ENCODE measurements at places on chromosomes 4 and X.
A peak's percentile ranks its signal among the peaks of the same experiment; 100 is the strongest.

DNA sequence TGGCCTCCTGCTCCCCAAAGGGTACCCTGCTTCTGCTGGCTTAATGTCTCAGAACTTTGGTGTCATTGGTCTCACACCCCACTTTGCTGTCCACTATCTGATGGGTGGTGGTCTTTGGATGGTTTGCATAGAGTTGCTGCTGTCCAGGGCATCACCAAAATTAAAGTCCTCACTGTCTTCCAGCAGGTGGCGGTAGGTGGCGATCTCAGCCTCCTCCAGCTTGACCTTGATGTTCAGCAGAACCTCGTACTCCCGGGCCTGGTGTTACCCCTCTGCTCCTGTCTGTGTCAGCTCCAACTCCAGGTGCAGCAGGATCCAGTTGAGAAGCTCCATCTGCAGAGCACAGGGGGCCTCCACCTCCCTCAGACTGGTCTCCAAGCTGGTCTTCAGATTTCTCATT lies 1169.5 kb upstream of the PABPC4L start:
- DNase-seq, result peak; percentile 1

DNA sequence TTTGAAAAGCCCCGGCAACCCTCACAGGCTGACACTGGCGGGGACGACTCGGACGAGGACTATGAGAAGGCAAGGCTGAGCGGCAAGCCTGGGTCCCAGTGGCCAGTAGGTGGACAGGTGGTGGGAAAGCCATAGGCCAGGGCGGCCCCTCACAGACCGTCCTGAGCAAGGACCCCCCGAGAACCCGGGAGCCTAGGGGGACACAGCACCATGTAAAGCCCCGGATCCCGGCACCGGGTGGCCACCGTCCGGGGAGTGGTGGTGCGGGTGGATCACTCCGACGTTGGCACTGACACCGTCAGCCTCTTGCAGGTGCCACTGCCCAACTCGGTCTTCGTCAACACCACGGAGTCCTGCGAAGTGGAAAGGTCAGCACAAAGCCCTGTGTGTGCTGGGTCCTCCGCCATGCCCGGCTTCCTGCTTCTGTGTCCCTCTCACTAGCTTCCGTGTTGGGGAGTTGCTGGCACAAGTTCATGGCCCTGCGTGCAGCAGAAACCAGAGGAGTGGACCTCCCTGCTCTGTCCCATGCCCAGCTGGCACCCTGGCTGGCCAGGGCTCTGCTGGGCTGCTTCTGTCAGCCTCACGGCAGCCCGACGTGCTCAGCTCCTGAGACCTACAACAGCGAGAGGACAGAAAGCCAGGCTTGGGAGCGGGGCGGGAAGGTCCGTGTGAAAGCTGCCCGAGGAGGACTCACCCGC lies 11.9 kb upstream of the ADD1 start:
- DNase-seq, result no peak

DNA sequence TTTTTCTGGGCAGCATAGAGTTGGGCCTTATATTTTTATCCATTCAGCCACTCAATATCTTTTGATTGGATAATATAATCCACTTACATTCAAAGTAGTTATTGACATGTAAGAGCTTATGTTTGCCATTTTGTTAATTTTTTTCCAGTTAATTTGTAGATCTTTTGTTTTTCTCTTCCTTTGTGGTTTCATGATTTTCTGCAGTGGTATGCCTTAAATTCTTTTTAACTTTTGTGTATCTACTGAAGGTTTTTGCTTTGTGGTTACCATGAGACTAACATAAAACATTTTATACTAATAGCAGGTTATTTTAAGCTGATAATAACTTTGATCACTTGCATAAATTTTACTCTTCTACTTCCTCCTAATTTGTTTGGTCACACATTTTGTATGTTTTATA lies 140.8 kb upstream of the GATB start:
- no peak for DNase-seq

DNA sequence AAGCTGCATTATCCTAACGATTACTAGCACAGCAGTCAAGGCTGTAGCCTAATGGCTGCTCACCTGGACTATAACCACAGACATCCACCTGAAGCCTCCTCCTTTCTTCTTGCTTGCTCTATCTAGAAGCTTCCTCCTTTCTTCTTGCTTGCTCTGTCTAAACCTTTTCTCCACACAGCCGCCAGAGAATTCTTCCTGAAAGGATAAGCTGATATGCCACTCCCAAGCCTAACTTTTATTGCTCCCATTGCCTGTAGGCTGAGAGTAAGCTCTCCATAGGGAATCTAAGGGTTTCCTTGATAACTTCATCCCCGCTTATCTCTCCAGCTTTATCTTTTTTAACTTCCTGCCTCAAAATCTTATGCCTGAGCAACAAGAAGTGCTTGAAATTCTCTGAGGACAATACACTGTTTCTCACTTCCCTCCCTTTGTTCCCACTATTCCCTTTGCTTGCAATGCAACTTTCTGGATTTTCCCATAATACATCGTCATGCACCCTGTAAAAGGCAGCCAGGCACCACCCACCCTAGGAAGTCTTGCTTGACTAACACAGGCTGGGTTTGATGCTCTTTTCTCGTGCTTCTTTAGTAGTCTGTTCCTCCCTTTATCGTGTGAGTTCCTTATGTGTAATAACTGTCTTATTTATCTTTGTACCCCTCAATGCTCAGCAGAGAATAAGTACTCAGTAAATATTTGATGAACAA lies 1.4 kb upstream of the LRIT3 start:
- DNase-seq, result no peak

DNA sequence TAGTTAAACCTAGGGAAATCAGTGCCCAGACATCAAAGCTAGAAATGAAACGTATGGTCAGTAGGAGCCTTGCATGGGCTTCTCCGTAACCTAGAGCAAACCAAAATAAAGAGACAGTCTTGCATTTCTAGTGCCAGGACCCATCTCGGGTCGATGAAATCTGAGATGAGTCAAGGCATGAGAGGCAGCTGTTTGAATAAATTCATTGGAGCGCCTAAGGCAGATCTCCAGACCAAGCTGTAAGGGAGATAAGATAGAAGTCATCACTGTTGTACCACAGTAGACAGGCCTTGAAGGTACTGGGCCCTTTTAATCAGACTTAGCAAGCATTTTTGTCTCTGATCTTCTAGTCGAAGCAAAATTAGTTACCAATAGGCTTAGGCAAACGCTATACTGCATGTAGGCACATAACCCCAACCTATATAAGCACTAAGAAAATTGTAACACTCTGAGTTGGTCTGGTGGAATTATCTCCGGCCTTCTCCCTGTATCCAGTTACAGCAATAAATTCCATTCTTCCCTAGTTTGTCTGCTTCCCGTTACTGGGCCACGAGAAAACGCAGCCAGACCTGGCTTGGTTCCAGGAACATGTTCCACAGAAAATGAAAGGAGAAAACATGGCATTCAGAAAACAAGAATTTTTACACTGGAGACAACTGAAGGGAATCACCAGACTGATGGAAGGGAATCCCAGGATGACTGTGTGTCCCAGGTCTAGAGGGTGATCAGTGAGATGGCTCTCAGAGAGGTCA lies 21.1 kb upstream of the PAPSS1 start:
- no peak for DNase-seq

DNA sequence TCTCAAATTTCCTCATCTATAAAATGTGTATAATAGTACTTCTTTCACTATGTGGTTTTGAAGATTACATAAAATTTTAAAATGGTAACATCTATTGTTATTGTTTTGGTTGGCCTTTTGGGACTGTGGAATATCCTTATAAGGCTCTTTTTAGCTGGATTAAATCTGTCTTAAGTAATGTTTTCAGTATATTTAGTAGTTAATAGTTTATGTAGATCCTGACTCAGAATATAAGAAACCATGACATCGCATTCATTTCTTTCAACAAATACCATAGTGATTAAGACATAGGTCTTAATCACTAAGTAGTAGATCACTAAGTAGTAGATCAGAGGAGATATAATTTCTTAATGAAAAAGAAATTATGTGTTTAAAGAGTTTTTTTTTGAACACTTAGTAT lies 48.5 kb downstream of the MRPL1 start:
- DNase-seq, result no peak

- peak; percentile 74 for DNase-seq
Measured at GRCh38 chr4:174318829-174319764, 35.4 kb downstream of the CEP44 start.

DNA sequence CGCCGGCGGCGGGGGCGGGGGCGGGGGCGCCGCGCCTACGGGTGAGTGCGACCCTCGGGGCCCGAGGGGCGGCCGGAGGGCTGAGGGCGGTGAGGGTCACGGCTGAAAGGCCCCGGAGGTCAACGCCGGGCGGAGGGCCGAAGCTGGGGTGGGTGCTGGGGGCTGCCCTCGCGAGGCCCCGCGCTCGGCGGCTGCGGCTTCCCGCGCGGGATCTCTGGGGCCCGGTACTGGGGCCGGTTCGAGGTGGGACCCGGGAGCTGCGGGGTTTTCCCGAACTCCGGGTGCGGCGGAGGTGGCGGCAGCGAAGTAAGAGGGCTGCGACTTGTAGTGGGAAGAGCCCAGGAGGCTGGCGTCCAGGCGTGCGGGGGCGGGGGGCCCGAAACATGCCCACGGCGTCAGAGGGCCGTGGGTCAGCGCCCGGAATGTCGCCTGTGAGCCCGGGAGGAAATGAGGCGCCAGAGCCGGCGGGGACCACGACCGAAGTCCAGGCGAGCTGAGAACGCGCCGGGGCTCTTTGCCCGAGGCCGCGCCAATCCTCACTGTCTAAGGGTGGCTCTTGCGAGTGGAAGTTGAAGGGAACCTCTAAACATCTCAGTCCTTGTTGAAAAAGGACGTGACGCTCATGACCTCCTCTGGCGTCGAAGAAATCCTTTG lies 407 bp downstream of the IL13RA1 start:
- no peak for DNase-seq

DNA sequence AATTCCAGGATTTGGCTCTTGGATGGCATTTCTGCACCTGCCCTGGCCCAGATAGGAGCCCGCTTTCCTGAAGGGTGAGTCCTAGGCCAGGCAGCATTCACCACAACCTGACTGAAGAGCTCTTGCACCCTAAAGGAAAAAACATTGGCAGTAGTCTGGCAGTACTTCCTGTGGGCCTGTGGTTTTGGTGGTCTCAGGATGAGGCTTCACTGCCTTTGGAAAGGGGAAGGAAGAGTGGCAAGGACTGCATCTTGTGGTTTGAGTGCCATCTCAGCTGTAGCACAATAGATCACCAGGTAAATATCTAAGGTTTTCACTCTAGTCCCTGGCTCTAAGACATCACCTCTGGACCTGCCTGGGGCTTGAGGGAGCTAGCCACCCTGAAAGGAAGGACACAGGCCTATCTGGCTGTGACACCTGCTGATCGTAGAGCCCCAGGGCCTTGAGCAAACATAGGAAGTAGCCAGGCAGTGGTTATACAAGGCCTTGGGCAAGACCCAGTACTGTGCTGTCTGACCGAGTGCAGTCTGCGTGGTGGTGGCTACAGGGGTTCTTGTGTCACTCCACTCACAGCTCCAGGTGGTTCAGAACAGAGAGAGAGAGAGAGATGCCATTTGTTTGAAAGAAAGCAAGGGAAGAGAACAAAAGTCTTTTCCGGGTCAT lies 28.5 kb upstream of the PRRG1 start:
- DNase-seq, result no peak

GRCh38 chrX:48794911-48795515 lies 6.9 kb upstream of the HDAC6 start:
- DNase-seq, result peak; percentile 56

DNA sequence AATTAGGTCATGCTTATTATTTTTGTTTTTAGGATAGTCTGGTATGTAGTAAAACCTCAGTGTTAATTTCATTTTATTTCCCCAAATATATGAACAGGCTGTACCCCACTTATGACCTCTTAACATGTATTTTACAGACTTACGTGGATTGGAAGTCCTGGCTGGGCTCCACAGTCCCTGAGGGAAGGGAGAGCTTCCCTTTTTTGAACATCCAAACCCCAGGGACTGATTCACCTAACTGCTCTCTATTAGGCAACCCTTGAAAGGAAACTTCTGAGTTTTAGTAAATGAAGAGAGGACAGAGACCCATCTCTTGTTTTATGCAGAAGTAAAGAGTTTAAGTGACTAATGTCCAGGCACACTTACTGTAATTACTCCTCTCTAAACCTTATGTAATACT lies 233.1 kb upstream of the SPRY1 start:
- DNase-seq, result no peak

- DNase-seq, result peak; percentile 44
Measured at GRCh38 chrX:11100281-11101035, 10.7 kb upstream of the HCCS start.

DNA sequence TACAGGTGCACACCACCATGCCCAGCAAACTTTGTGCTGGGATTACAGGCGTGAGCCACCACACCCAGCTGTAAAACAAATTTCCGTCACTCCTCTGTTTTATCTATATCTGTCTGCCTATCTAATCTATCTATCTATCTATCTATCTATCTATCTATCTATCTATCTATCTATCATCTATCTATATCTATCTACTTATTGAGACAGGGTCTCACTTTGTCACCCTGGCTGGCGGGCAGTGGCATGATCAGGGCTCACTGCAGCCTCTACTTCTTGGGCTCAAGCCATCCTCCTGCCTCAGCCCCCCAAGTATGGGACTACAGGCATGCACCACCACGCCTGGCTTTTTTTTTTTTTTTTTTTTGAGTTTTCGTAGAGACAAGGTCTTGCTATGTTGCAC lies 20.6 kb downstream of the AKAP14 start:
- no peak for DNase-seq

- DNase-seq, result peak; percentile 60
Measured at GRCh38 chr4:81503586-81503985, 31.9 kb upstream of the RASGEF1B start.

DNA sequence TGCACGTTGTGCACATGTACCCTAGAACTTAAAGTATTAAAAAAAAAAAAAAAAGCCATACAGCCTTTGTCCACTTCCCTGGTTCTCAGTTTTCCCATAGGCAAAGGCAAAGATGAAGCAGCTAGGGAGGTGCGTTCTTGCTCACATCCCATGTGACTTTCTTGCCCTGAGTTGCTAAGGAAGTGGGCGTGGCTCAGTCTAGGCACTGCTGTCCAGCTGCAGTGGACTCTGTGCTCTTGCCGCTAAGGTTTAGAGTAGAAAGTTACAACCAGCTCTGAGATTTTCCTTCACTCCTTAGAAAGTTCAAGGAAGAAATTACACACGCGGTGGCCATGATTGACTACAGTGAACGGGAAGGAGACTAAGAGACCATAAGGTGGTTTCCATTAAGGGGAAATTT lies 144.7 kb downstream of the NAA11 start:
- no peak for DNase-seq

GRCh38 chr4:88919056-88919455 lies 137.9 kb downstream of the FAM13A start:
- DNase-seq, result no peak

DNA sequence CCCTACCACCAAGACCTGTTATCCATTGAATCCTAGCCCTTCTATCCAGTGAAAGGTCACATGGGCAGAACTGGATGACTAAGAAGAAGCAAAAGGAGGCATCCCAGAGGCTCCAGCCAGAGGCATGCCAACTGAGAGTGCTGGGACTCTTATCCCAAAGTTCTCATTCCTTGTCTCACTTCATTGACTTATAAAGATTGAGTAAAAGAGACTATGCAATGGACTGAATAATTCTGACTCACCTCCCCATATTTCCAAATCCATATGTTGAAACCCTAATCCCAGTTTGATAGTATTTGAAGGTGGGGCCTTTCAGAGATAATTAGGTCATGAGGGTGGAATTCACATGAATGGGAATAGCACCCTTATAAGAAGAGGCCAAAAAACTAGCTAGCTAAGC lies 131.4 kb downstream of the COL25A1 start:
- DNase-seq, result no peak

GRCh38 chr4:40216622-40217366 lies 20.0 kb downstream of the RHOH start:
- no peak for DNase-seq

- no peak for DNase-seq
Measured at GRCh38 chr4:183989461-183989860, 84.4 kb downstream of the STOX2 start.

- DNase-seq, result no peak
Measured at GRCh38 chr4:56806666-56807065, 14.8 kb downstream of the SPINK2 start.

Data from erythroblast (primary cell).